GM23248 (cell line): ENCODE measurements at places on chromosomes 5 and 9. TPM values are rescaled to one million over a fixed set of nuclear protein-coding genes. Genes with fewer than 3 reads are reported as not detected.

Gene SH2D3C
- not detected in 2 replicates for polyA plus RNA-seq

GRCh38 chr9:108607607-108608006 lies 248.2 kb downstream of the ACTL7B start:
- H3K27me3 ChIP-seq = no peaks in the 10 kb centered on the region
- peaks cover 13% of the 10 kb centered on the region for H3K4me1 ChIP-seq
- H3K27ac ChIP-seq = no peak overlapping the region
- no peak overlapping the region for H3K4me3 ChIP-seq
- DNase-seq = no peak

GRCh38 chr9:12716823-12717600 lies 23.8 kb downstream of the TYRP1 start:
- peak; percentile 8 for DNase-seq
- H3K4me1 ChIP-seq = 0 out of 2 replicates have a peak, but pooled peaks cover 5% of the 10 kb centered on the region
- H3K27ac ChIP-seq = no peak overlapping the region
- H3K4me3 ChIP-seq = no peak overlapping the region

Gene FOXI1
- polyA plus RNA-seq = not detected in 2 replicates

Gene DMRT2
- 0.19 TPM in 1 of 2 replicates, not detected in the other for polyA plus RNA-seq

DNA sequence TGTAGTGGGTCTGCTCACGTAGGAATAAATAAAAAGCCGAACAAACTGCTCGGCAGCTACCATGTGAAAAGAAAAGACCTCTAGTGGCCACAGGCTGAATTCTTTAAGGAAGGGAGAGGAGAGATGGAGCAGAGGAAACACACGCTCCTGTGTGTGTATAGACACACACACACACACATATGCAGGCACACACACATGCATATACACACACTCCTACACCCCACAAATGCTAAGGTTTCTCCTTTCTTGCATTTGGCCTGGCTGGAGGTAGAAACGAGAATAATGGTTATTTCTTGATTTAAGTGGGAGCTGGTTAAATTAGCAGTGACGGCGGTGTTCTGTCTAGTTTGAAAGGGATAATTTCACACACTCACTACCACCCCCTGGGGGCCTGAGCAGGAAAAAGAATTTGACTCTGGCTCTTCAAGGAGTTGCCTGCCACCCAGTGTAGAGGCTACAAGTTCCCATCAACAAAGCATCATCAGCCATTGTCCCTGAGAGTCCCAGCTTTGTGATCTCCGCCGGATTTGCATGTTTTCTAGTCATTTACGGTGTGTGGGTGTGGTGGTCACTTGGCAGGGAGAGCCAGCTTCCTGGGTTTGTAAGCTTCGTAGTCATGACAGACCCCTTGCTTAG lies at the start of gene INSYN2B:
INSYN2B (minus strand) TSS at position 78 of the 636 bp plus-strand sequence. CDS start 96,597 bp downstream, outside the sequence.
- peak; percentile 92 for DNase-seq
- peak within 1 kb of the TSS; percentile 90 for H3K4me3 ChIP-seq
- H3K27ac ChIP-seq = peak within 1 kb of the TSS; percentile 87
- no peaks in the 10 kb centered on the region for H3K27me3 ChIP-seq

Gene AQP7
- not detected in 2 replicates for polyA plus RNA-seq

DNA sequence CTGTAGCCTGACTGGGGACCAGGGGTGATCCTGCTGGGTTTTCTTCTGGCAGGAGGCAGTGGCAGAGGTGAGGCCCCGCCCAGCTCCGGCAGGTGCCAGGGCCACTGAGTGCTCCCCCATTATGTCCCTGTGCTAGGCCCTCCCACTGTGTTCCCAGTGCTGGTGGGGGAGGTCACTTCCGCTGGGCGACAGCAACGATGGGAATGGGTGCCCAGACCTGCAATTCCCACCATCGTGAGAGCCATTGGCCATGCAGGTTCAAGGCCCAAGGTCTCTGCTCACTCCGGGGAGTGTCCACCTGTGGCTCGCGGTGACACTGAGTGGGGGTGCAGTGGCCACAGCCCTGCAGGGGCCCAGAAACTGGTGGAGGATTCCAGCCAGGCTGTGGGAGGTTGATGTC lies 98.6 kb downstream of the RXRA start:
- H3K27me3 ChIP-seq = no peaks in the 10 kb centered on the region
- peaks cover 4% of the 10 kb centered on the region; the same call in 1 of the 2 replicates for H3K36me3 ChIP-seq
- DNase-seq = no peak
- H3K27ac ChIP-seq = no peak overlapping the region
- H3K4me1 ChIP-seq = no peaks in the 10 kb centered on the region

GRCh38 chr9:92141144-92142129 lies 26.2 kb upstream of the SPTLC1 start:
- peak; percentile 76 for DNase-seq
- H3K36me3 ChIP-seq = no peaks in the 10 kb centered on the region
- H3K4me1 ChIP-seq = peaks cover 11% of the 10 kb centered on the region
- peak overlapping the region; percentile 71 for H3K4me3 ChIP-seq
- H3K27ac ChIP-seq = no peak overlapping the region

- no peak for DNase-seq
- H3K4me1 ChIP-seq = peaks cover 15% of the 10 kb centered on the region
- no peak overlapping the region for H3K27ac ChIP-seq
- H3K36me3 ChIP-seq = no peaks in the 10 kb centered on the region
- no peak overlapping the region for H3K4me3 ChIP-seq
- H3K27me3 ChIP-seq = no peaks in the 10 kb centered on the region
These were observed 123.1 kb downstream of the RAPGEF6 start for GRCh38 chr5:131511934-131512333.

- H3K4me3 ChIP-seq = no peak overlapping the region
- DNase-seq = no peak
- no peaks in the 10 kb centered on the region for H3K36me3 ChIP-seq
These were observed 13.0 kb upstream of the DPM2 start for GRCh38 chr9:127950513-127951289.

- H3K27ac ChIP-seq = no peak overlapping the region
- H3K4me1 ChIP-seq = no peaks in the 10 kb centered on the region
- H3K4me3 ChIP-seq = no peak overlapping the region
- no peaks in the 10 kb centered on the region for H3K36me3 ChIP-seq
- no peak for DNase-seq
These were observed 24.3 kb downstream of the EFNA5 start for GRCh38 chr5:107646418-107646817.

Gene ANKRD20A1
- not detected in 2 replicates for polyA plus RNA-seq

DNA sequence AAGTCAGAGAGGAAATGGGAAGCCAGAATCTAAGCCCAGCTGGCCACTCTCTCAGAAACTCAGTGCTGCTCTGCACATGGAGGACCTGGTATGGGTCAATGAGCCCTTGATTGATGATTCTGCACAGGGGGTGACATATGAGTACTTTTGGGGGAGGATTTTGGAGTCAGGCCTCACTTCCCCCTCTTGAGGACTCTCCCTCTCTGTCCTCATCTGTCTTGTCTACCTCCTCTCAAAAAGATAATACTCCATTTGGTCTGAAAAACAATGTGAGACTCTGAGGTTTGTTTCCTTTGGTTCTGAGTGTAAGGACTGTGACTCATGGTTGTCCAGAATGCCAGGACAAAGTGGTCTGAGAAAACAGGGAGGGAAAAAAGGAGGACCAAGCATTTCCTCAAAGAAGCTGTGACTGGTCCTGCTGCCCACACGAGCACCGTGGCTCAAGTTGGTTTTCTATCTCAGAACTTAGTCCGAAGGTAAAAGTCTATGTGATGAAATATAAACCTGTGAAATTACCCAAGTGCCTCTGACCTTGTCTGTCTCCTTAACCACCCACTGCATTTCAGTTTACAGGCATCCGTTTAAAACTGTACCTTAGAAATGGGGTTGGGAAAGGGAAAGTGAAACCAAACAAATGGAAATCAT lies 11.1 kb downstream of the TTC39B start:
- H3K36me3 ChIP-seq = no peaks in the 10 kb centered on the region
- no peaks in the 10 kb centered on the region for H3K27me3 ChIP-seq
- peak; percentile 89 for DNase-seq
- peaks cover 40% of the 10 kb centered on the region for H3K4me1 ChIP-seq
- peak overlapping the region; percentile 79 for H3K4me3 ChIP-seq

GRCh38 chr9:73153793-73154227 lies 2.1 kb downstream of the ANXA1 start:
- peaks cover 33% of the 10 kb centered on the region for H3K36me3 ChIP-seq
- H3K4me3 ChIP-seq = peak overlapping the region; percentile 100
- peaks cover 68% of the 10 kb centered on the region for H3K4me1 ChIP-seq
- H3K27ac ChIP-seq = peak overlapping the region; percentile 99
- DNase-seq = peak; percentile 79

Gene EMB
- 0.20 TPM in 1 of 2 replicates, not detected in the other for polyA plus RNA-seq

Gene JAKMIP2
- polyA plus RNA-seq = 0.11 and 0.23 TPM in 2 replicates

- no peaks in the 10 kb centered on the region for H3K36me3 ChIP-seq
- peak; percentile 30 for DNase-seq
- H3K4me1 ChIP-seq = no peaks in the 10 kb centered on the region
- H3K27ac ChIP-seq = no peak overlapping the region
- H3K27me3 ChIP-seq = peaks cover 37% of the 10 kb centered on the region
These were observed 72.7 kb downstream of the NTNG2 start for GRCh38 chr9:132234535-132234934.

DNA sequence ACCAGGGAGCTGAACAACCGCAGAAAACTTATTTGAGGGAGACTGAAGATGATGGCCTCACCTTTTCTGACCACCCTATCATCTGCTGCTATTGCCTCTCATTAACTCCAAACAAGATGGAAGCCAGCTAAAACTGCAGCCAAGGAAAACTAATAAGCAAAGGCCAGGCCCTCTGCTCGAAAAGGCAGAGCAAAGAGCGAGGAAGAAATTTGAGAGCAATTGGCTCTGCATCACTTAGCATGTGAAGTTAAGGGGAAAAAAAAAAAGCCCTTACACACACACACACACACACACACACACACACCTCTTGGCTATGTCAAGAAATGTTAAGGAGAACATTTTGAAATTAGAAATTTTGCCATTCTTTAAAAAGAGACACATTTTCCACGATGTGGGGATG lies 228.1 kb upstream of the CYLC2 start:
- no peak overlapping the region for H3K27ac ChIP-seq
- no peak for DNase-seq
- no peaks in the 10 kb centered on the region for H3K4me1 ChIP-seq
- no peaks in the 10 kb centered on the region for H3K27me3 ChIP-seq
- no peak overlapping the region for H3K4me3 ChIP-seq
- H3K36me3 ChIP-seq = no peaks in the 10 kb centered on the region

Gene GCNT4
- 1.7 and 1.8 TPM in 2 replicates for polyA plus RNA-seq

Gene IPPK
- 10.4 and 10.7 TPM in 2 replicates for polyA plus RNA-seq

GRCh38 chr5:95878417-95879323 lies 56.1 kb upstream of the GLRX start:
- peaks cover 11% of the 10 kb centered on the region for H3K4me1 ChIP-seq
- H3K36me3 ChIP-seq = 0 out of 2 replicates have a peak, but pooled peaks cover 8% of the 10 kb centered on the region
- no peaks in the 10 kb centered on the region for H3K27me3 ChIP-seq
- no peak overlapping the region for H3K4me3 ChIP-seq
- H3K27ac ChIP-seq = peak overlapping the region; percentile 42

DNA sequence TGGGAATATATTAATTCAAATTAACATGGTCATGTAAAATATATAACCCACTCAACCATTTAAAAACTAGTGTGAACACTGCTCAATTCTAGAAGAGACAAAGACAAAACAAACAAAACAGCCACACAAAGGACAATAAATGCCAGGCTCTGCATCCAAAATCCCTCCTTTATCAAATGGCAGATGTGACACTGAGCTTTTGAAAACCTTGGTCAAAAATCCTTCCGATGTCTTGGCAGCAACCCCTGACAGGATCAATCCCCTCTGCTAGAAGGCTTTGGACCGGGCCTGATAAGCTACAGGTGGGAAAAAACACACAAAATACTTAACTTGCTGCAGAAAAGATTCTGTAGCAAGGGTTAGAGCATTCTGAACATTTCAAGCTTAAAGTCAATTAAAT lies 61.5 kb downstream of the ZFR start:
- no peak for DNase-seq
- peaks cover 90% of the 10 kb centered on the region for H3K36me3 ChIP-seq
- no peak overlapping the region for H3K4me3 ChIP-seq
- H3K4me1 ChIP-seq = peaks cover 15% of the 10 kb centered on the region

DNA sequence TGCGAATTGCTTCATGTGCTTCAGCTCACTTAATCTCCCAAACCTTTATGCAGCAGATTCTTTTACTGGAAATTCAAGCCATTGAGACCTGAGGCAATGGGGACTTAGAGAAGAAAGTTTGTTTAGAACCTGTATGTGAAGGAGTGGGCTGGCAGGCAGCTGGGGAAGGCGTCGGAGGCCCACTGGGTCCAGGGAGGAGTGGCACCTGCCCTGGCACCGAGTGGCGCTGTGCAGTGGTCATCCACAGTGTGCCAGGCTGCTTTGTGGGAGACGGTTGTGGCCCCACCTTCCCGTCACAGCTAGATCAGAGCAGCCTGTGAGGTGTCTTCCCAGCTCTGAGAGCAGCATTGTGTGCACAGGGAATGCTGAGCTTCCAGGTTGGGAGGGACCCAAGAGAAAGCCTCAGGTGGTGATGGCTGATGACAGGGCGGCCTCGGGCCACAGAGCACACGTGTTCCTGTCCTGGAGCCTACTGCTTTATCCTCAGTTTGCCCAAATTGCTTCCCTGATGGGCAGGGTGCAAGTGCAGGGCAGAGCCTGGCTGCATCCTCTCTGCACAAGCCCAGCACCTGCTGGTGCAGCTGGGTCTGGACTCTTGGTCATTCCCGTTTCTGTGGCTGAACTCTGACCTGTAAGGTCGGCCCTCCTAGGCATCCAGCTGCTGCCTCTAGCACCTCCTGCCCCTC lies 175.2 kb downstream of the CACNA1B start:
- H3K4me3 ChIP-seq = no peak overlapping the region
- H3K36me3 ChIP-seq = no peaks in the 10 kb centered on the region
- H3K27ac ChIP-seq = no peak overlapping the region
- H3K27me3 ChIP-seq = no peaks in the 10 kb centered on the region
- H3K4me1 ChIP-seq = no peaks in the 10 kb centered on the region
- DNase-seq = no peak

DNA sequence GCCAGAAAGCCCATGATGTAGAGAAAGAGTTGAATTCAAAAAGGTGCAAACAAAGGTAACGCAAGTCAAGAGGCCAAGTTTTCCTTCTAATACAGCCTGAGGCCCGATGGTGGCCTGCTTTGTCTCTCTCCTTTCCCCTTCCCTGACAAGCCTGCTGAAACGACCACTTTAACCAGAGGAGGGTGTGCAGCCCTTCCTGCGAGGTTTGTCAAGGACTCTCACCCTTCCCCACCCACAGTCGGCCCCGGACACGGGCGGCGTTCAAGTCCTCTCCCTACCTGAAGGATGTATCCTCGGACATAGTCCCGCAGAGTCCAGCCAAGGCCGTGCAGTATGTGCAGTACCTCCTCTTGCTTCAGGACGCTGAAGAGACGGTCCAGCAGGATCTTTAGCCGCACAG lies 318.2 kb downstream of the BNC2 start:
- H3K27me3 ChIP-seq = no peaks in the 10 kb centered on the region
- no peaks in the 10 kb centered on the region for H3K4me1 ChIP-seq
- peaks cover 3% of the 10 kb centered on the region; the same call in 1 of the 2 replicates for H3K36me3 ChIP-seq
- no peak overlapping the region for H3K4me3 ChIP-seq
- no peak for DNase-seq

GRCh38 chr9:115548609-115549260 lies 430.8 kb upstream of the TNC start:
- H3K4me3 ChIP-seq = no peak overlapping the region
- H3K4me1 ChIP-seq = peaks cover 28% of the 10 kb centered on the region
- no peak overlapping the region for H3K27ac ChIP-seq
- H3K36me3 ChIP-seq = no peaks in the 10 kb centered on the region
- H3K27me3 ChIP-seq = no peaks in the 10 kb centered on the region
